ENCODE measurements at places on chromosomes 12 and 14. TPM values are rescaled to one million over a fixed set of nuclear protein-coding genes. Genes with fewer than 3 reads are reported as not detected.

Gene TRPV4
- 8.7 TPM for total RNA-seq

Gene KRT3
- total RNA-seq = not detected

Gene TGM1
- total RNA-seq = 0.52 TPM

Gene PRB2
- not detected for total RNA-seq

Gene ACADS
- total RNA-seq = 15.0 TPM

Gene FGF6
- total RNA-seq = not detected

Gene TSHR
- not detected for total RNA-seq

Gene OAS1
- not detected for total RNA-seq

Gene STAC3
- 4.5 TPM for total RNA-seq

Gene GPR162
- total RNA-seq = 2.1 TPM

Gene APOF
- total RNA-seq = not detected

Gene GPRC5D
- total RNA-seq = not detected

Gene MGP
- total RNA-seq = 13.6 TPM

Gene FSCB
- not detected for total RNA-seq

Gene ARG2
- total RNA-seq = 2.7 TPM

Gene KIAA0586
- total RNA-seq = 21.2 TPM

Gene KITLG
- total RNA-seq = 25.2 TPM

Gene C3AR1
- 1.9 TPM for total RNA-seq

Gene CFAP54
- total RNA-seq = 2.6 TPM

Gene LRR1
- 12.5 TPM for total RNA-seq

Gene CD9
- total RNA-seq = 144 TPM

Gene LMO3
- total RNA-seq = not detected

Gene TMEM179
- total RNA-seq = not detected

Gene PIANP
- 0.52 TPM for total RNA-seq

Gene RTN1
- total RNA-seq = 2.6 TPM

Gene ATF7IP
- 16.5 TPM for total RNA-seq

Gene MYO1H
- total RNA-seq = not detected

Gene SOAT2
- total RNA-seq = not detected

Gene SELPLG
- 2.2 TPM for total RNA-seq

Gene KRT6C
- not detected for total RNA-seq

Gene SAMD15
- total RNA-seq = 0.39 TPM

Gene C12orf54
- not detected for total RNA-seq

Gene TSPAN19
- 0.13 TPM for total RNA-seq

Gene RFLNA
- total RNA-seq = 0.08 TPM

Gene PLA2G1B
- not detected for total RNA-seq

Gene OASL
- 0.08 TPM for total RNA-seq

Gene OTX2
- total RNA-seq = not detected

Gene DAO
- not detected for total RNA-seq

Gene CMA1
- not detected for total RNA-seq

Gene ASCL4
- total RNA-seq = not detected

Gene PSMD9
- 62.1 TPM for total RNA-seq

Gene FAM186B
- 0.32 TPM for total RNA-seq

Gene ACOT4
- 0.88 TPM for total RNA-seq

Gene SIX4
- total RNA-seq = 17.6 TPM

Gene AGAP2
- total RNA-seq = 0.48 TPM

All from epithelial cell of alveolus of lung (primary cell).